ENCODE measurements at places on chromosomes 5 and 9.
A peak's percentile ranks its signal among the peaks of the same experiment; 100 is the strongest.

DNA sequence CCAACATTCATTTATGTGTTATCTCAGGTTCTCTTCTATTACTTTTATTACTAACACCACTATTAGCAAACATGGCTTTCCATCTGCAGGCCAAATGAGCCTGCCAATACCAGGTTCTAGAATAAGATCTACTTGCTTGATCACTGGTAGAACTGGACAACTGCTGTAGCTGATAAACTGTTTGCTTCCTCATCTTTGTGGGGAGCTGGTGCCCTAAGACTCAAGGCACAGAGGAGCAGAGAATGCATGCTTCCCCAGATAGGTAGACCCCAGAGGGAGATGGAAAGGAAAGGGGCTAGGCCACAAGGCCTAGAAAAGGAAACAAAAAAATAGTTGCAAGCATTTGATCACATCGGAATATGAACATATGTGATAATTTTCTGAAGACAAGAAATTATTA is 30.7 kb upstream of the AUH start:
- DNase-seq: no peak

- DNase-seq: no peak
Measured at GRCh38 chr9:93218161-93218560, 34.2 kb downstream of the WNK2 start.

GRCh38 chr9:93576258-93577077 is at the start of gene PHF2:
PHF2 (plus strand) TSS chr9:93576584; CDS start chr9:93576774, 190 bp downstream.
- DNase-seq: peak; percentile 29

- no peak for DNase-seq
Measured at GRCh38 chr5:109186759-109187158, 223.0 kb downstream of the PJA2 start.

GRCh38 chr9:131727184-131727759 is 12.6 kb downstream of the RAPGEF1 start:
- DNase-seq: no peak

GRCh38 chr5:135116160-135116561 is 82.1 kb upstream of the PITX1 start:
- DNase-seq: no peak

DNA sequence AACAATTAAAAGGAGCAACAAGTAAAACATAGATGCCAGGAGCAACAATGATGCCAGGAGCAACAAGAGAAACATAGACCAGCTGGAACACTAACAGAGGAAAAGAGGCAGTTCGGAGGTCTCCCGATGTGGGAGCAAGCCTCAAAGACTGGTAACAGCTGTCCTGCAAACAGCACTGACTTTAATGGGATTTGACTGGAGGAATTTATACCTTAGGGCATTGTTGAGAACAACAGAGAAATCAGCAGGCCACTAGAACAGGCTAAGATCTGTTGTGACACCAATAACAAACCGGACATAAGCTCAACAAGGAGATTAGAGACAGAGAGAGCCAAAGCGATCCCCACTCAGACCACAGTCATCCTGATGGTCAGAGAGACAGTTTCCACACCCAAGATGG is 11.8 kb upstream of the SYK start:
- DNase-seq: no peak

GRCh38 chr9:26548781-26549290 is 343.8 kb downstream of the CAAP1 start:
- no peak for DNase-seq

DNA sequence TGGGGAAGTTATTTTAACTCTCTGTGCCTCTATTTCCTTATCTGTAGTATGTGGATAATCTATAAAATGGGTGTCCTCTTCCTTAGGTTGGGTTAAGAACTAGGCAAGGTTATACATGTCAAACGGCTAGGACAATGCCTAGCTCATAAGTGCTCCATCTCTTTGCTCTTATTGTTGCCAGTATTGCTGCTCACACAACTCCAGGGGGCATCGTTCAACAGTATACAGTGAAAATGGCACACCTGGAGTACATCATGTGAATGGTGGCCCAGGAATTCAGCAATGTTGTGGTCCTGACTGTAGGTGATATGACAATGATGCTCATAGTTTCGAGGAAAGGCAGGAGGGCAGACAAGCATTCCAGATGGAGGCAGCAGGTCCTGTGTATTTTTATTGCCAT is 30.1 kb downstream of the SLIT3 start:
- DNase-seq: no peak

DNA sequence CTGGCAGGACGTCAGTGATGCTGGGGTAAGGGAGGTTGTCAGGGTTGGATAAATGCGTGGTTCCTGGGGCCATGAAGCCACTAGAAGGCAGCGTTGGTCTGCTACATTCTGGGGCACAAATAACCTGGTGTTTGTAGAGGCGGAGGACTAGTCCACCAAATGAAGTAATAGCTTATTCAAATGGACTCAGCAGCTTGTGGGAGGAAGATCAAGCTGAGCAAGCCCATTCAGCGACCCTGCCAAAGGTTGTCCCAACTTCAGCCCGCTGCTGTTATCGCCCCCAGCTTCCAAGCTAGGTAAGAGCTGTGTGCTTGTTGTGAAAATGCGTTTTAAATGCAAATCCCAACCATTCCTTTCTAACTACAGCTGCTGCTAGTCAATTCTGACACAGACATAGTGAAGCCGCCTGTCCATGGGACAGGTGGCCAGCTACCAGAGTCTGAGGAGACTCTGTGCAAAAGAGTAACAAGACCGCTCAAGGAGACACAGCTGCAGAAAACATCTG is 7.6 kb upstream of the FAM240B start:
- no peak for DNase-seq

DNA sequence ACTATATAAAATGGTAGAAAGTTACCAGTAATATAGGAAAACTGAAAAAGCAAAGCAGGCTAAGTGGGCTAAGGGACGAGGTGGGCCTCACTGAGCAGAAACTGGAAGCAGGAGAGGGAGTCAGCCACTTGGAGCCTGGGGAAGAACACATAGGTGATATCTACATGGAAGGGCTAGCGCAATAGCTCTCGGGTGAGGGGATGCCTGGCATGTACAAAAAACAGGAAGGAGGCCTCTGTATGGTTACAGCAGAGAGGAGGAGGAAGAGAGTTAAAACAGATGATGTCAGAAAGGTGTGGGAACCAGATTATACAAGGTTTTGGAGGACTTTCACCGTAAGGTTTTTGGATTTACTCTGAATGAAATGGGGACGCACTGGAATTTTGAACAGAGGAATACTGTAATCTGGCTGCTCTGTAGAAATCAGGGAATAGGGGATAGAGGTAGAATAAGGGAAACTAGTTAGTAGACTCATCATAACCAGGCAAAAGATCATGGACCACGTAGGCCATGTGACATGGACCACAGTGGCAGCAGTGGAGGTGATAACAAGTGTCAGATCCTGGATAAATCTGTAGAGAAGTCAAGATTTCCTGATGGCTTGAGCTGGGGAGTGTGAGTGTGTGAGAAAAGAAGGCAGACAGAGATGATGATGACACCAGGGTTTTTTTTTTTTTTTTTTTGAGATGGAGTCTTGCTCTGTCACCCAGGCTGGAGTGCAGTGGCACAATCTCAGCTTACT is 52.5 kb downstream of the FNBP1 start:
- DNase-seq: no peak

- no peak for DNase-seq
Measured at GRCh38 chr5:145776886-145777285, 58.3 kb downstream of the PRELID2 start.

- no peak for DNase-seq
Measured at GRCh38 chr5:66469684-66470083, 126.5 kb upstream of the MAST4 start.

GRCh38 chr5:149937610-149938009 is 7.0 kb downstream of the PDE6A start:
- no peak for DNase-seq

GRCh38 chr9:8863069-8863468 is 1063.5 kb upstream of the DMAC1 start:
- DNase-seq: no peak

DNA sequence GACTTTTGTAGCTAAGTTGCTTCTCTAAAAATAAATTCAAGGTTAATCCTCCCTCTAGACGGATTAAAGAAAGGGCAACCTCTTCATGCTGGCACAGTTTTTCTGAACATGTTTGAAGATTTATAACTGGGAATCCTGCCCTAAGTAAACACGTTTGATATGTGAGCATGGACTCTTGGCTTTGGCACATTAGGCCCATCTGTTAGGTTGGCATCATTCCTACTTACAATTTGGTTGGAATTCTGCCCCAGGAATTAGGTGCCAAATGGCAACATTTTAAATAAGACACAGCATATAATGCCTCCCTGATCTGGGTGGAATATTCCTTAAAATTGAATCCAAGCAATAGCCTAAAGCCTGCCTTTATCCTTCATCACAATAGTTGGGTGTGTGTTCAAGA is 372.3 kb upstream of the CDH18 start:
- no peak for DNase-seq

DNA sequence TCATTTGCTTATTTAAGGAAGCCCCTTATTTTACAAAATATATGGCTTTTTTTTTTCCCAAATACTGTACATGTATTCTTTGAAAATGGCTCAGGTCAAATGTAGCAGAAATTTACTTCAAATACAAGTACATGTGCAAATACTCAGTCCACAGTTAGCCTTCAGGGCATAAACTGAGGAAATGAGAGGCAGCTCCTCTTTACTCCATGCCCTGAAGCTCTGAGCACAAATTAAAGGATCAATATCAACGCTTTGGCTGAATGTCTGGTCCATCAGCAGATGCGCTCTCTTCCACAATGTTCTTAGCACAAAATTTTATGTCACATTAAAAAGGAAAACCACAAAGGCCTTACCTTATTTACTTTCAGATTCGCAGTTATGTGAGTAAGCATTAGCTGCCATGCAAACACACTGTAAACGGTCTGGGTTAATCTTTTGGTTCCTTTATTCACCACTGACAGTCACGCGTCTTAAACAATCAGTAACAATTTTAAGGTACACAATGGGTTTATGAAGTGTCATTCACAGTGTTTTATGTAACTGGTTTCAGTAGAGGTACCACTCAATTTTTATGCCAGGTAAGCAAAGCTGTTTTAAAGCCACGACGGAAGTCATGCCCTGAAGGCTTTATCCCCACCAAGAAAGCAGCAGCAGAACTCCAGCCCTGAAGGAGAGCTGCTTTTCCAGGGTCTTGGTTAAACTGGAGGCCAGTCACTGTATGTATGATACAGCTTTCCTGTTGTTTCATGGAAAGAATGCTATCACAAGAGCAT is 103.4 kb downstream of the OTULIN start:
- no peak for DNase-seq

DNA sequence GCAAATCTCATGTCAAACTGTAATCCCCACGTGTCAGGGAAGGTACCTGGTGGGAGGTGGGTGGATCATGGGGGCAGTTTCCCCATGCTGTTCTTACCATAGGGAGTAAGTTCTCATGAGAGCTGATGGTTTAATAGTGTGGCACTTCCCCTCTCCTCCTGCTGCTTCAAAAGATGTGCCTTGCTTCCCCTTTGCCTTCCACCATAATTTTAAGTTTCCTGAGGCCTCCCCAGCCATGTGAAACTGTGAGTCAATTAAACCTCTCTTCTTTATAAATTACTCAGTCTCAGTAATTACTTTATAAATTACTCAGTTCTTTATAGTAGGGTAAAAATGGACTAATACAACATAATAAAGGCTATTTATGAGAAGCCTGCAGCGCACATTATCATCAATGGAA is 7.1 kb upstream of the CNTRL start:
- no peak for DNase-seq

- no peak for DNase-seq
Measured at GRCh38 chr9:33443464-33444154, 3.8 kb downstream of the AQP3 start.

DNA sequence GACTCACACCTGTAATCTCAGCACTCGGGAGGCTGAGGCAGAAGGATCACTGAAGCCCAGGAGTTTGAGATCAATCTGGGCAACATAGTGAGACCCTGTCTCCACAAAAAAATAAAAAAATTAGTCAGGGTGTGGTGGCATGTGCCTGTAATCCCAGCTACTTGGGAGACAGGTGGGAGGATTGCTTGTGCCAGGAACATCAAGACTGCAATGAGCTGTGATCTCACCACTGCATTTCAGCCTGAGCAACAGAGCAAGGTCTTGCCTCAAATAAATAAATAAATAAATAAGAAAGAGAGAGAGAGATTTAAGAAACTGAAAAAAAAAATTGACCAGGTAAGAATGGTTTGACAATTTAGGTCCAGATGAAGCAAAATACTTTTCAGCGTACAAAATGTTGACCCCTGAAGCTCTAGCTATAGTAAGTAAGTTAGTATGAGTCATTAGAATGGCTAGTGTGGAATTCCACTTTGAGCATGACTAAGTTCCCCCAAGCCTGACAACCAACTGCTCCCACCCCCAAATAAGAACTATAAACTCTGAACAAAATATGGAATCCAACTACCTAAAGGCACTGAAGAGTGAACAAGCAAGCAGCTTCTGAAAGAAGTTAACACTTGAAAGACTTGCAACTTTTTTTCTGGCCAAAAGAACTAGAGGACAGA is 217.8 kb upstream of the TLE4 start:
- no peak for DNase-seq

GRCh38 chr5:59246145-59246869 is 647.2 kb downstream of the PDE4D start:
- no peak for DNase-seq

DNA sequence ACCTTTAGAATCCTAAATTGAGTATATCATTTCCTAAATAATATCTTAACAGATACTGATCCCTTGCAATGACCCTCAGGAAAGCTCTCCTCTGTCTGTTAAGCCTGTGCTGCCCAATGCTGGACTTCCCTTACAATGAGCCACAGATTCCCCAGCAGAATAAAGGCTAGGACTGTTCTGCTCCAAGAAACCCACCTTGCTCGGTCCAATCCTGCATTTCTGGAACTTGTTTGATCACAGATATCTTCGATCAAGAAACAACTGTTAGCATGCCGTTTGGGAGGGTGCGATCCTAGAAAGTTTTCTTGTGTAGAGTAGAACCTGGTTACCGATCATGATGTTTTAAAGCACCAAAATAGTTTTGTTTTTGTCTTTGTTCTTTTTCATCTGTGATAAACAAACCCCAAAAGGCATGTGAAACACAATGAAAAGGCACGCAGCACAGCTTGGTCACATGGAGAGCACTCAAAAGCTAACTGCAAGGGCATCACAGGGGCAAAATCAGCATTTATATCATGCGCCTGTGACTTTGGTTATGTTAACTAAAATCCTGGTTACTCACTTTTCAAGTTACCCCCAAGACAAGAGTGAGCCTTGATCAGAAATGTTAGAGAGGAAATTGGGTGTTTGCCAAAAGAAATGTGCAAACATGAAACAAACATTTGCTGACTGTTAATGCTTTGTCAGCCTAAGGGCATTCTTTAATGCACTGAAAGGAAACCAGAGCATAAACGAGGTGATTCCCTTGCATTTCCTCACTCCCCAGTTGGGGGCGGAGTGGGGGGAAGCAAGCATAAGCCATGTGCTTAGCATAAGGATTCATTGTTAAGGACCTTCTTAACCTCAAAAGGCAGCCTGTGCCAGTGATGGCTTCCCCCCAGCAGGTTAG is 61.9 kb upstream of the ADAMTS16 start:
- DNase-seq: no peak

- peak; percentile 62 for DNase-seq
Measured at GRCh38 chr5:138753794-138754698, 821 bp downstream of the CTNNA1 start.

GRCh38 chr9:81902626-81903025 is 25.6 kb upstream of the SPATA31D4 start:
- DNase-seq: no peak

Measured in activated CD4-positive, alpha-beta T cell treated with anti-CD3 and anti-CD28 coated beads, Interleukin-2, amount 50 U/mL, for 4 hours (primary cell).